ENCODE measurements at places on chromosomes 3 and 15.

GRCh38 chr3:167823738-167824137 lies 88.2 kb downstream of the SERPINI1 start:
- DNase-seq = no peak

DNA sequence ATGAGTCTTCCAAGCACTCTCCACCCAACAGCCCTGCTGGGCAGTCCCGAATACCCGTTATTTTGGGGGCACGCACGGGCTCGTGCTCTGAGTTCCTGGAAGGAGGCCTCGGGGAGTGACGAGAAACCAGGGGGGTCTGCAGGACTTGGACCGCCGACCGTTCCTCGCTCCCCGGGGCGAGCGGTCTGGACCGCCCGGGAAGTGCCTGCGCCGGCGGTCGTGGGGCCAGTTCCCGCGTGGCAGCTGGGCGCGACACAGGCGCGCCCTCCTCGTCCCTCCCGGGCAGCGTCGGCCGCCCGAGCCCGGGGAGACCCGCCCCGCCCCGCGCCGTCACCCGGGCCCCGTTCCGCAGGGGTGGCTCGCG lies 387 bp downstream of the GNB4 start:
- peak; percentile 5 for DNase-seq

DNA sequence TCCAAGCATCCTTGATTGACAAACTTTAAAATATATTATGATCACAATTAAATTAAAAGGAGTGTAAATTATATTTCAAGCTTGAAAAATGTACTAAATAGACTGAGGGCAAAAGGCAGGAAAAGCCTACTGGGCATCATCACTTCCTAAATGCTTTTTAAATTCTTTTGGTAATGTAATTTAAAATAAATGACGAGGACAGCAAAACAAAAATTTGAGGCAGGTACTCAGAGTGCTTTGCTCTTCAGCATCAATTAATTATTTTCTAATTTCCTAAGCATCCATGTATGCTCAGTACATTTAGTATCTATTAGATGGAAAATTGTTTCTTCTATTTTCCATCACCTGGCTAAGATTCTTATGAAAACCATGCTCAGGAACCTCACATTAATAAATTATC lies 5.2 kb downstream of the CBLB start:
- no peak for DNase-seq

DNA sequence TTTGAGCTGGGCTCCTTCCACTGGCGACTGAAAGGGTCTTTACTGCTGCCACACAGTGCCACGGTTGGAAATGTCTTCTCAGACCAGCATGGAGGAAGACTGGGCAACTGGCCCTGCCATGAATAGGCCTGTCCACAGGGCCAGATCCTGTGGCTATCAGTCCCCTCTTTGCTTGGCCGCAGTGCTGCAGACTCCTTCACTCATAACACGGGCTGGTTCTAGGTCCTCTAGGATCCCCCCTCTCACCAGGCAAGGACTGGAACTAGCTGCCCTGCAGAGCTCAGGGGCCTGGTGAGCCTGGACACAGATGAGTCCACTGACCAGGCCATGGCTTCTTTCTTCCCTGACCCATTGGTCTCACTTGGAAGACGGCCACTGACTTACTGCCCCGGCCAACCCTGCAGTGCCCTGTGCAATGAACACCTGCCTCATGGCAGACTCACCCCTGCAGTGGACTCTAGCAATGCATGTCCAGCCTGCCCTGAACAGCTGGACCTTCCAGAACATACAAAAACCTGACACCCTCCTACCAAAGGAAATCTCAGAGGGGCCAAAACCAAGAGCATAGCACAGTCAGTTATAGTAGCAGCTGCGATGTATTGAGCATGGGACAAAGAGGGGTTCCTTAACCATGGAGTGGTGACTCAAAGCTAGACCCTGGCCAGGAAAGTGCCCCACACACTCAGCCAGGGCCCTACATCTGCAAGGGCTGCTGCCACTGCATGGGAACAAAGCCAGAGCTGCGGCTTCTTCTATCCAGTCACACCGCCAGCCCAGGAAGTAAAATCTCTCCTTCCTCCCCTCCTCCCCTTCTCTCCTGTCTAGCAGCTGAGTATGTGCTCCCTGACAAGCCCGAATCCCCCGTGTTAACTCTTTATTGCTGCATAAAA lies 72.1 kb upstream of the ITGA11 start:
- no peak for DNase-seq

All from NCI-H2171 (cell line).